ENCODE measurements at places on chromosomes 16 and 17. TPM values are rescaled to one million over a fixed set of nuclear protein-coding genes. Genes with fewer than 3 reads are reported as not detected.

Gene CCL2
- total RNA-seq = 53.9 TPM

Gene CLCN7
- 57.4 TPM for total RNA-seq

Gene NOMO2
- total RNA-seq = 118 TPM

Gene MT1B
- total RNA-seq = not detected

Gene ARMC7
- 2.4 TPM for total RNA-seq

Gene CCL18
- not detected for total RNA-seq

Gene TENT4B
- 8.9 TPM for total RNA-seq

Gene SMIM36
- not detected for total RNA-seq

Gene CD300H
- total RNA-seq = not detected

Gene KIFC3
- total RNA-seq = 56.1 TPM

Gene TIMP2
- total RNA-seq = 61.6 TPM

Gene METTL22
- 9.9 TPM for total RNA-seq

Gene PRR35
- total RNA-seq = not detected

Gene SSTR5
- 0.77 TPM for total RNA-seq

Gene CHST5
- under 0.01 TPM for total RNA-seq

Gene LITAFD
- total RNA-seq = not detected

Gene NPIPA5
- total RNA-seq = 0.52 TPM

Gene TOX3
- not detected for total RNA-seq

Gene CCL1
- not detected for total RNA-seq

Gene SMPD3
- total RNA-seq = under 0.01 TPM

Gene RAB26
- total RNA-seq = 0.26 TPM

Gene DHX8
- total RNA-seq = 42.5 TPM

Gene TMIGD1
- not detected for total RNA-seq

Gene ATP1B2
- total RNA-seq = not detected

Gene HOXB5
- under 0.01 TPM for total RNA-seq

Gene CHST4
- not detected for total RNA-seq

Gene HOXB7
- 2.7 TPM for total RNA-seq

Gene NDE1
- 21.6 TPM for total RNA-seq

Gene MMP25
- under 0.01 TPM for total RNA-seq

Gene SPOP
- 126 TPM for total RNA-seq

Gene CES5A
- not detected for total RNA-seq

Gene TAT
- total RNA-seq = not detected

Gene HEATR9
- not detected for total RNA-seq

Gene RAB37
- total RNA-seq = 0.22 TPM

Gene GUCY2D
- not detected for total RNA-seq

Gene NRN1L
- not detected for total RNA-seq

Gene RAB34
- 27.4 TPM for total RNA-seq

Gene FBXO39
- total RNA-seq = 24.9 TPM

Gene PIRT
- total RNA-seq = not detected

Gene RNF222
- total RNA-seq = not detected

Gene KCTD5
- 15.0 TPM for total RNA-seq

Data from dermis lymphatic vessel endothelial cell (primary cell).